ENCODE measurements at places on chromosomes 5 and 9.

DNA sequence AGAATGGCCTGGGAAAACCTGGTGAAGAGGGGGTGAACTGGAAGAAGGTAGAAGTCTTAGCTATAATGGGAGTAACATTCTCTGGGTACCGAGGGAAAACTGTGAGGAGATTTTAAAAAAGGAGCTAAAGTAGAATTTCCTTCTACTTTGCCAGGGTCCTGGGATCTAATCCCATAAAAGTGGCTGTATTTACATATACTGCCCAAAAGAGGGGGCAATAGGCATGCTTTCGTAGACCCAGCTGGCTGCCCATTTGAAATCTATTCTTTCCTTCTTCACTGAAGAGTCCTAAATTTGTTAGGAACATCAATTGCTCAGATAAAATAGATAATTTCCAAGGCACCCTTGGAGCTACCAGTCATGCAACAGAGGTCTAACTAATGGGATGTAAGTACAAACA, 159.2 kb downstream of the CDC42SE2 start:
- DNase-seq = no peak

DNA sequence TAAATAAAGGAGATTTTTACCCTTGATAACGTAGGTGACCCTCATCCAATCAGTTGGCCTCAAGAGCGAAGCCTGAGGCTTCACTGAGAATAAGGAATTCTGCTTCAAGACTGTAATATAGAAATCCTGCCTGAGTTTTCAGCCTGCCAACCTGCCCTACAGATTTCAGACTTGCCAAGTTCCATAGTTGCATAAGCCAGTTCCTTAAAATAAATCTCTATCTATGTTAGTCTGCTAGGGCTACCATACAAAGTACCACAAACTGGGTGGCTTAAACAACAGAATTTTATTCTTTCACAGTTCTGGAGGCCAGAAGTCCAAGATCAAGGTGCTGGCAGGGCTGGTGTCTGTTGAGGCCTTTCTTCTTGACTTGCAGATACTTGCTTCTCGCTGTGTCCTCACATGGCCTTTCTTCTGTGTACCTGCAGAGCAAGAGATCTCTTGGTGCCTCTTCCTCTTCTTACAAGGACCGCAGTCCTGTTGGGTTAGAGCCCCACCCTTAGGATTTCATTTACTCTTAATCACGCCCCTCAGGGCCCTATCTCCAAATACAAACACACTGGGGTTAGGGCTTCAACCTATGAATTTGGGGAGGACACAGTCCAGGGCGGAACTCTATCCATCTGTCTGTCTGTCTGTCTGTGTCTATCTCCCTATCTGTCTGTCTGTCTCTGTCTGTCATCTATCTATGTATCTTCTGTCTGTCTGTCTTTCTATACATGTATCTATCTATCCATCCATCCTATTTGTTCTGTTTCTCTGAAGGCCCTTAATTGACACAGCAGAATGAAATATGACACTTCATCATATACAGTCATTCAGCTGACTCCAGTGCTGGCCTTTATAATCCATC, 17.0 kb upstream of the CMBL start:
- no peak for DNase-seq

DNA sequence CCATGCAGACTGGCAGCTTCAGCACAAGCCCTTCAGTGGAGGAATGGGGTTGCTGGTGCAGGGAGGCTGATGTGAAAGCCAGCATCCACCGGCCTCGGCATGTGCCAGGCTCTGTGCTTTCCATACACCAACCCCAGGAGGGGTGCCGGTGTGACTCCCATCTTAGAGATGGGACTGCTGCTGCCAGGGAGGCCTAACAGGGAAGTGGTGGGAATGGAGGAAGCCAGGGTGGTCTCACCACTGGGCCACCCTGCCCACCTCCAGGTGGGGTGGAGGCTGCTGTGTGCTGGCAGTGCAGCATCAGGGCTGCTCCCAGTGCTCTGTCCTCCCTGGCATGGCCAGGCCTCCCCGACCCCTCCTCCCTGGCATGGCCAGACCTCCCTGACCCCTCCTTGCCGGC, 32.8 kb upstream of the PITX1 start:
- DNase-seq = no peak

GRCh38 chr5:74503-75109, 17.4 kb upstream of the PLEKHG4B start:
- no peak for DNase-seq

- DNase-seq = no peak
Observed at GRCh38 chr9:106693558-106693957, 169.4 kb upstream of the ZNF462 start.

GRCh38 chr9:126173929-126174328, 152.7 kb upstream of the MVB12B start:
- no peak for DNase-seq

DNA sequence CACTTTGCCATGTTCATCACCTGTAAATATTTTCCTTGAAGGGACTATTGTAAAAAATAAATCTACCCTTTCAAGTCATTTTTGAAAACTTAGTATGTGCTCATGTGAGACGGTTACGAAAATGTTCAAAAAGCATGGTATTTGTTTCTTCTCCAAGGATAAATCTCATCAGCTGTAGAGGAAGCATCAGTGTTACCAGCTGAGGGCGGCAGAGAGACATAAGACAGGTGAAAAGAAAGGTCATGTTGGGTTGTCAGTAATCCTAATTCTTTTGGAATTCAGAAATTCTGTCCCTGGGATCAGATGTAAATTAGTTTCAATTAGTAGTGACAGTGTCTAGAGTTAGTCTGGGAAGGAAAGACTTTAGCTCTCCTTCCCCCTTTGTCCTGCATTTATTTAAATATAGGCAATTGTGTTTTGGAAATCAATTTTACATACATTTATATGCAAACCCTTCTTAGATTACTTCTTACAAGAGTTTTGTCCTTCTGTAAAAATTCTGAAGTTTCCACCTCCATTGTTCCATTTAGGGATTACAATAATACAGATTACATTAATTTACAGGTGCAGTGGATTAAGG, 791.9 kb upstream of the CDH6 start:
- no peak for DNase-seq

GRCh38 chr9:2729003-2729402, 11.7 kb downstream of the KCNV2 start:
- no peak for DNase-seq

DNA sequence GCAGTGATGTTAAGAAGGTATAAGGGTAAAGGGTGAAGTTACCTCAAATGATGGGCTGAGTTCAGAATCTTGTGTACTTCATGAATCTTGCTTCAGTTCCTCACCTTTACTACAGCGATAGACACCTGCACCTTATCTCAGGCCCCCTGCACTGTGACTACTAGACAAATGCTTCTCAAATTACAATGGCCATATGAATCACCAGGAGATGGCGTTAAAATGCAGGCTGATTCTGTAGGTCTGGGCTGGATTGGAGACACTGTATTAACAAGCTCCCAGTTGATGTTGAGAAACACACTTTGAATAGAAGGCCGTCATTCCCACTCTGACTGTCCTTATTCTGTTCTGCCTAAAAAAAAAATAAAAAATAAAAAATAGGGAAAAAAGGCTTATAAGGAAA, 29.8 kb downstream of the TARS1 start:
- DNase-seq = no peak

GRCh38 chr9:120383999-120384924, 195.7 kb downstream of the CDK5RAP2 start:
- DNase-seq = no peak

DNA sequence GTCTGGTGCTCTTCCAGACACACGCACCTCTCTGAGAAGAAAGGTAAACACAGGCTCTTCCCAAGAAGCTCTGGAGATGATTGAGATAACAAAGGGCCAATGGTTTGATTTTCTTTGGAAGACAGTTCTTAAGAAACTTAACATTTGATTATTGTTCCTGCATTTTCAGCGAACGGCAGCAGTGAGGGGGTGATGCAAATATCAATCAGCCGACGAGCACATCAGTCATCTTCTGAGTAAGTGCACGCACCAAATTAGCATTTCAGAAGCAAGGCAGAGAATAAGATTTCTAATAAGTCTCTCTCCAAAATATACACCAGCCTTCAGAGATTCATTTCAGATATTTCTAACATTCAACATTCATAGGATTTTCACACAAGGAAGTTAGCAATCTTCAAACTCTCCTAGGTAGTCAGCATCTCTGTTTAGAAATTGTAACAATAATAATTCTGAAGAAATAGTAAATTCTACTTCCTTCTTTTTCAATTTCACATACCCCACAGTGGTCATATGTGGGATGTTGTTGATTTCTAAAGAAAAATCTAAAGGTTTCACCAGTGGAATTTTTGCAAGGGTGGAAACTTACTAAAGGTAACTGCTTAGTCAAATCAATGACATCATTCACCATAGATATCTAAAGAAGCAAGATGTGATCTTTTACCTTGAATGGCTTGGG, 250.3 kb downstream of the SEC61B start:
- DNase-seq = no peak

- no peak for DNase-seq
Observed at GRCh38 chr9:89690334-89690912, 85.6 kb downstream of the GADD45G start.

GRCh38 chr5:123170816-123171215, 81.8 kb downstream of the PRDM6 start:
- no peak for DNase-seq

GRCh38 chr5:154766558-154767281, 11.5 kb downstream of the LARP1 start:
- DNase-seq = no peak

DNA sequence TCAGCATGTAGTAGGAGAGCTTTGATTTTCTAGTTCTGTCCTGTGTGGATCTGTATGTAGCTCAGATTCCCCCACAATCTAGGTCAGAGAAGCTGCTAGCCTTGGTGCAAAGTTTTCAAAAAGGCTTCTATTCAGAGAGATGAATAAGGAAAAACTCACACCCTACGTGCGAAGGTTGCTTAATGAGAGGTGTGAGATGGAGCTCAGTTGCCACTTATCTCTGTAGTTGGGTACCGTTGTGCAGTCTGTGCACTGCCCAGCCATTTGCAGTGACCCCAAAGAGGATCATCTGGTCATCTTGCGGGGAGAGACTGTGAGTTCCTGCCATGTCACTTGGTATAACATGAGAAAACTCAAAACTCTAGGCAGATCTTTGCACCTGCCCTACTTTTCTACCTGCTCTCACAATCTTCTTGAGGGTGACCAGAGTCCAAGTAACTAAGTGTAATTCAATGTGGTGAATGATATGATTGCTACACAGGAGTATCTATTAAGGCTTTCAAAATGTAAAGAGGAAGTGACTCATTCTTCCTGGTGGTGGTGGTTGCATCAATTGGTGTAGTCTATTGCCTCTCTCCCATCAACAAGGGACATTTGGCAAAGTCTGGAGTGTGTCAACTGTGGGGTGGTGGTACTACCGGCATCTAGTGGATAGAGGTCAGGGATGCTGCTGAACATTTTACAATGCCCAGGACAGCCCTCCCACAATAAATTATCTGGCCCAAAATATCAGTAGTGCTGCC, 65.2 kb downstream of the TMC1 start:
- DNase-seq = no peak
